H1 (cell line): ENCODE measurements at places on chromosomes 2 and 18. TPM values are rescaled to one million over a fixed set of nuclear protein-coding genes. Genes with fewer than 3 reads are reported as not detected.

GRCh38 chr2:169694894-169695260, 608 bp downstream of the PHOSPHO2 start:
- H3K27me3 ChIP-seq = no peaks in the 10 kb centered on the region
- peaks cover 17% of the 10 kb centered on the region; the same call in 1 of the 2 replicates for H3K36me3 ChIP-seq

- no peak for DNase-seq
- no peak overlapping the region for H3K27ac ChIP-seq
- H3K36me3 ChIP-seq = no peaks in the 10 kb centered on the region
- peak overlapping the region; percentile 51 for H3K4me3 ChIP-seq
- no peaks in the 10 kb centered on the region for H3K27me3 ChIP-seq
Observed at GRCh38 chr18:77899972-77900754, 650.5 kb downstream of the GALR1 start.

Gene RAPGEF4
- total RNA-seq = 1.4 and 2.6 TPM in 2 replicates

DNA sequence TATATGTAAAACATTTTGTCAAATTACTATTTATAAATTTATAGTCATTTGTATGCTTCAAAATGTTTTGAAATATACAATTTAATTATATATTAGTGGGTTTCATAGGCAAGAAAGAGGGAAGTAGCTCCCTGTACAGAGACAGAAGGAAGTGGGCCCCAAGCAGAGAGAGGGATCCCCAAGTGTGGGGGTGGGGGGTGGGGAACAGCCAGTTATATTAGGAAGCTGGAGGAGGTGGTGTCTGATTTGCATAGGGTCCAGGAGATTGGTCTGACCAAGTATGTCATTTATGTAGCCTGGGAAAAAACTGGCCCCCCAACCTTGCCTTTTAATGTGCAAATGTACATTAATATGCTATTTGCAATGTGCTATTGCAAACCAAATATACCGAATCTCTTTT, 76.5 kb upstream of the ZSWIM2 start:
- no peaks in the 10 kb centered on the region for H3K4me1 ChIP-seq
- no peak overlapping the region for H3K27ac ChIP-seq
- no peaks in the 10 kb centered on the region for H3K36me3 ChIP-seq
- H3K27me3 ChIP-seq = no peaks in the 10 kb centered on the region

Gene ABCB11
- total RNA-seq = not detected in 2 replicates

Gene SULT1C4
- total RNA-seq = 2.1 and 2.9 TPM in 2 replicates

GRCh38 chr2:86016581-86016980, 89.1 kb downstream of the POLR1A start:
- DNase-seq = no peak
- no peaks in the 10 kb centered on the region for H3K36me3 ChIP-seq
- H3K27me3 ChIP-seq = no peaks in the 10 kb centered on the region
- H3K4me1 ChIP-seq = no peaks in the 10 kb centered on the region
- H3K4me3 ChIP-seq = no peak overlapping the region
- H3K27ac ChIP-seq = no peak overlapping the region

- no peaks in the 10 kb centered on the region for H3K36me3 ChIP-seq
- no peak for DNase-seq
- H3K4me3 ChIP-seq = no peak overlapping the region
- H3K27ac ChIP-seq = no peak overlapping the region
- no peaks in the 10 kb centered on the region for H3K4me1 ChIP-seq
Observed at GRCh38 chr2:175630280-175631244, 371.5 kb downstream of the LNPK start.

DNA sequence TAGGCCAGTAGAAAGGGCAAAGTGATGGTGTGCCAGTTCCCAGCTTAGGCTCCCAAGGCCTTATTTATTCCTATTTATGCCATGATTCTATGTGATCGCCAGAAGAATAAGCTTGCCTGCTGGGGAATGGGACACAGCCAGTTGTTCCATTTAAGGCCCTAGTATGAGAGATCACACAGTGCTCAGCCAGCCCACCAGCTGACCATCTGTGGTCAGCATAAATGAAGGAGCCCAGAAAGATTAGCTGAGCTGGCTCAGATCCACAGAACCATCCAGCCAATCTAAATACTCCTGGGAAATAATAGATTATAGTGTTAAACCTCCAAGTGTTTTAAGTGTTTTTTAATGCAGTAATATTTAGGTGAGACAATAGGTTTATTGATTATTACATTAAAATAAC, 12.6 kb upstream of the L3MBTL4 start:
- no peaks in the 10 kb centered on the region for H3K27me3 ChIP-seq
- H3K4me3 ChIP-seq = no peak overlapping the region
- no peak overlapping the region for H3K27ac ChIP-seq
- H3K36me3 ChIP-seq = no peaks in the 10 kb centered on the region
- DNase-seq = no peak

Gene ZBTB14
- 15.8 and 18.3 TPM in 2 replicates for total RNA-seq

DNA sequence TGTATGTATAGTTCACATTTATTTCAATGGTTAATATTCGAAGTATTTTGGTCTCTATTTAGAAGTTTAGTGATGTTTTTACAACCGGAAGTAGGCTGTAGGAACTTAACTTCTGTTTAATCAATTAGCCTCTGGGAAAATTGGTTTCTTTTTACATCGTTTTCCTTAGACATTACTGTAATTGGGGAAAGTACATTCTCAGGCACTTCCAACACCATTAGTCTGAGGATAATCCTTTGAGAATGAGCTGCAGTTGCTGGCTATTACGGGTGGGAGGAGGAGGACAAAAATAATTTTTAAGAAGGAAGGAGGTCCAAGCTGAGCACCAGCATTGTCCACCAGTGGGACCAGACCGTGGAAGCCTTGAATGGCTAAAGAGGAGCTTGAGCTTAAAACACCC, 70.4 kb upstream of the ST3GAL5 start:
- H3K4me3 ChIP-seq = no peak overlapping the region
- no peaks in the 10 kb centered on the region for H3K36me3 ChIP-seq
- DNase-seq = no peak
- H3K27ac ChIP-seq = no peak overlapping the region
- H3K4me1 ChIP-seq = no peaks in the 10 kb centered on the region

- H3K27ac ChIP-seq = no peak overlapping the region
- H3K4me1 ChIP-seq = no peaks in the 10 kb centered on the region
- no peak for DNase-seq
- no peaks in the 10 kb centered on the region for H3K27me3 ChIP-seq
- H3K36me3 ChIP-seq = no peaks in the 10 kb centered on the region
- no peak overlapping the region for H3K4me3 ChIP-seq
Observed at GRCh38 chr2:153230977-153231376, 247.6 kb downstream of the RPRM start.

GRCh38 chr2:157911750-157912149, 35.6 kb upstream of the ACVR1 start:
- H3K36me3 ChIP-seq = no peaks in the 10 kb centered on the region
- no peak for DNase-seq
- H3K27me3 ChIP-seq = no peaks in the 10 kb centered on the region
- H3K27ac ChIP-seq = no peak overlapping the region
- H3K4me3 ChIP-seq = no peak overlapping the region

- no peaks in the 10 kb centered on the region for H3K27me3 ChIP-seq
- H3K36me3 ChIP-seq = no peaks in the 10 kb centered on the region
- no peak overlapping the region for H3K27ac ChIP-seq
- no peak for DNase-seq
Observed at GRCh38 chr2:19559596-19560240, 201.3 kb upstream of the OSR1 start.

Gene DYSF
- 7.1 and 8.5 TPM in 2 replicates for total RNA-seq

DNA sequence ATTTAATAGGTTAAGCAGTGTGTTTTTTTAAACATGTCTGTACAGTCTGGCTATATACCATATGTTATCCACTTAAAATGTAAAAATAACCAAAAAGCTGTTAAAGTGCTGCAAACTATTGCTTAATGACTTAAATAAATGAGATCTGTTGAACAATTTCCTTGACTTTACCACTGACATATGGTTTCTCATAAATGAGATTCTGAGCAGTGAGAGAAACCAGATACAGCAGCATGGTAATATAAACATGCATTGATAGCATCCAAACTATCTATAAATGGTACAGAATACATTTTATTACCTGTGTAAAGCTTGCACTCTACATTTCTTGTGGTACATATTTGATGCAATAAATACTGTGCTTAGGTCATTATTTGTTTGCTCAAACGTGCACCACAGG, 36.3 kb upstream of the TTC21B start:
- no peaks in the 10 kb centered on the region for H3K27me3 ChIP-seq
- H3K27ac ChIP-seq = no peak overlapping the region
- DNase-seq = no peak
- H3K36me3 ChIP-seq = no peaks in the 10 kb centered on the region
- no peaks in the 10 kb centered on the region for H3K4me1 ChIP-seq
- H3K4me3 ChIP-seq = no peak overlapping the region

GRCh38 chr2:72109904-72110303, 37.8 kb downstream of the CYP26B1 start:
- no peaks in the 10 kb centered on the region; the same call in 1 of the 2 replicates for H3K4me1 ChIP-seq
- peak; percentile 14 for DNase-seq
- H3K36me3 ChIP-seq = no peaks in the 10 kb centered on the region
- H3K27ac ChIP-seq = no peak overlapping the region
- no peaks in the 10 kb centered on the region for H3K27me3 ChIP-seq
- no peak overlapping the region for H3K4me3 ChIP-seq

- H3K27ac ChIP-seq = no peak overlapping the region
- H3K36me3 ChIP-seq = no peaks in the 10 kb centered on the region
- no peaks in the 10 kb centered on the region for H3K27me3 ChIP-seq
Observed at GRCh38 chr2:86223927-86224560, 24.8 kb downstream of the MRPL35 start.

- H3K4me1 ChIP-seq = no peaks in the 10 kb centered on the region
- H3K27me3 ChIP-seq = no peaks in the 10 kb centered on the region
- no peaks in the 10 kb centered on the region for H3K36me3 ChIP-seq
Observed at GRCh38 chr2:109429567-109430328, 184.0 kb downstream of the SEPTIN10 start.

- peaks cover 4% of the 10 kb centered on the region for H3K4me1 ChIP-seq
- H3K27me3 ChIP-seq = no peaks in the 10 kb centered on the region
- no peak overlapping the region for H3K4me3 ChIP-seq
- H3K27ac ChIP-seq = no peak overlapping the region
Observed at GRCh38 chr2:69188182-69188900, 175.4 kb downstream of the ANTXR1 start.

GRCh38 chr2:161230959-161231358, 70.7 kb downstream of the TANK start:
- no peaks in the 10 kb centered on the region for H3K27me3 ChIP-seq
- no peaks in the 10 kb centered on the region for H3K4me1 ChIP-seq
- DNase-seq = no peak
- no peaks in the 10 kb centered on the region for H3K36me3 ChIP-seq
- no peak overlapping the region for H3K4me3 ChIP-seq

DNA sequence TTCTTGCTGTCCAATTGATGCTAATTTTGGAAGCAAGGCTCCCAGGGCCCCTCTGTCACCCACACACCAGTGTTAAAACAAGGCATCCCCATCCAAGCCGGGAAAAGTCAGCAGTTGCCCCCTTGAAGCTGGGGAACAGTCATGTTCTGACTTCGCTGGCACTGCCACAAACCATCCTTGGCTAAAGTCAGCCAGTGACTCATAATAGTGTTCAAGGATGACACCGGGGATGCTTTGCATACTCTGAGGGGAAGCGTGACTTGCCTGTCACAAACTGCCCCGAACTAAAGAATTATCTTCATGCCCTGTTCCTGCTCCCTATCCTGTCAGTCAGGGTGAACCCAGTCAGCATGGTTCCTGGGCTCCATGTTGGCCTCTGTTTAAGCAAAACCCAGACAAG, 37.0 kb downstream of the TGFA start:
- H3K27me3 ChIP-seq = no peaks in the 10 kb centered on the region
- H3K27ac ChIP-seq = no peak overlapping the region
- no peak overlapping the region for H3K4me3 ChIP-seq
- DNase-seq = no peak
- no peaks in the 10 kb centered on the region for H3K36me3 ChIP-seq

Gene SCYGR4
- not detected in 2 replicates for total RNA-seq

- H3K4me1 ChIP-seq = no peaks in the 10 kb centered on the region; the same call in 1 of the 2 replicates
- no peak for DNase-seq
- no peak overlapping the region for H3K4me3 ChIP-seq
- H3K27ac ChIP-seq = no peak overlapping the region
Observed at GRCh38 chr18:59200787-59201186, 19.2 kb upstream of the GRP start.

- DNase-seq = no peak
- no peak overlapping the region for H3K27ac ChIP-seq
- H3K27me3 ChIP-seq = no peaks in the 10 kb centered on the region
- H3K36me3 ChIP-seq = no peaks in the 10 kb centered on the region
Observed at GRCh38 chr18:45168866-45169600, 446.2 kb upstream of the SLC14A2 start.

Gene MDH1B
- 2.1 and 2.7 TPM in 2 replicates for total RNA-seq
